MG63 (cell line): ENCODE measurements at places on chromosomes 12 and 14. TPM values are rescaled to one million over a fixed set of nuclear protein-coding genes. Genes with fewer than 3 reads are reported as not detected.

- DNase-seq: no peak
These were observed 20.5 kb upstream of the FAM222A start for GRCh38 chr12:109693160-109693559.

DNA sequence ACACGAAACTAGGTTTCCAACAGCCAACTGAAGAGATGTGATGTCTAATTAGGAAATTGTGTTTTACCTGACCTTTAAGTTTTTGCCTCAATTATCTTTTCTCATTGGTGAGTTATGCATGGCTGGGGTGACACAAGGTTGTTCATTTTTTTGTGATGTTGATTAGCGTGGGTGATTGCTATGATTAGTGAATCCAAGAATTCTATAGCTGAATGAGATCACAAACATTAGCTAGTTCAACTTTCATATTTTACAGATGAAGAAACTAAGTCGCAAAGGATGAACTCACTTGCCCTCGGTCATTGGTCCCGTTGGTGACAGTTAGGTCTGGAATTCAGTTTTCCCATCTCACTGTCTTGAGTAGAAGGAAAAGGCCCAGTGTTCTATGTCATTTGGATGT, 32.6 kb upstream of the LMNTD1 start:
- DNase-seq: no peak

DNA sequence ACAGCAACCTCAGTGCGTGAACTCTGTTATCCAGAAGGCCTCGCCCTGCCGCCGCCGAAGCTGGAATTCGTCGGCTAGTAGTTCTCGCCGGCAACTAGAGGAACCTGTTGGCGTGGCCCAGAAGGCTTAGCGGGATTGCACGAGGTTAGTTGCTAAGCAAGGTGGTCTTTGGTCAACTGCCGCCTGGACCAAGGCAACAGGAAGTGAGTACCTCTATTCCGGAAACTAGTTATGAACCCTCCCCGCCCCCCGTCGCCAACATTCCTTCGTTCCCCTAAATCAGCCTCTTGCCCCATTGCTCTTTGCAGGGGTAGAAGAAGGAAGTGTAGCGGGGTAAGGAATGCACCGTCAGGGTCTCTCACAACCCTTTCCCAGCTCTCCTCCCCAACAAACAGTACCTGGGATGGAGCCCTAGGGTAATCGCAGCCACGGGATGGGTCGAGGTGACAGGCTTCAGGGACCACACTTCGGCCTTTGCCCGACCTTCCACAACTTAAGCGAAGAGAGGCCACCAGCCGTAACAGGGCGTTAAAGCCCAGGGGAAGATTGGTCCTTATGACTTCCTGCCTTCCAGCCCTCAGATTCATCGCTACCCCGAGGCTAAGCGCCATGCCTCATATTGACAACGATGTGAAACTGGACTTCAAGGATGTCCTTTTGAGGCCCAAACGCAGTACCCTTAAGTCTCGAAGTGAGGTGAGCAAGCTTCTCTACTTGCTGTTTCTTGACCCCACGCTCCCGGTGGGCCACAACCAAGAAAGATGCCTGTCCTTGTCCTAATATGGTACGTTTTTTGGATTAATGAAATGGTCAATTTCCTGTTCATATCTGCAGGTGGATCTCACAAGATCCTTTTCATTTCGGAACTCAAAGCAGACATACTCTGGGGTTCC, at the start of gene GMPR2:
GMPR2 (plus strand) TSS at position 285 of the 893 bp plus-strand sequence; CDS start at position 610, 325 bp downstream.
- no peak for DNase-seq

DNA sequence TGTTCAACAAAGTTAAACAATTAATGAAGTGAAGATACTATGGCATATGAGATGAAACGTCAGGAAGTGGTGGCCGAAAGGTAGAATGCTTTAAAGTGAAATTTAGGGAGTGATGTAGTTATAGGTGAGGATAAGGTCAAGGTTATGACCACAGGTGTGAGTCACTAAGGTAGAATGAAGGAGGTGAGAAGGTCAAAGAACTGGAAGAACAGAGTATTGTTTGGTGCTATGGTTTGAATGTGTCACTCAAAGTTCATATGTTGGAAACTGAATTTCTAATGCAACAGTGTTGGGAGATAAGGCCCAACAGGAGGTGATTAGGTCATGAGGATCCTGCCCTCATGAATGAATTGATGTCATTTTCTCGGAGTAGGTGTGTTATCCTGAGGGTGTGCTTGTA, 293.6 kb downstream of the NELL2 start:
- no peak for DNase-seq

- DNase-seq: no peak
These were observed 7.8 kb upstream of the AMN start for GRCh38 chr14:102914474-102915291.

DNA sequence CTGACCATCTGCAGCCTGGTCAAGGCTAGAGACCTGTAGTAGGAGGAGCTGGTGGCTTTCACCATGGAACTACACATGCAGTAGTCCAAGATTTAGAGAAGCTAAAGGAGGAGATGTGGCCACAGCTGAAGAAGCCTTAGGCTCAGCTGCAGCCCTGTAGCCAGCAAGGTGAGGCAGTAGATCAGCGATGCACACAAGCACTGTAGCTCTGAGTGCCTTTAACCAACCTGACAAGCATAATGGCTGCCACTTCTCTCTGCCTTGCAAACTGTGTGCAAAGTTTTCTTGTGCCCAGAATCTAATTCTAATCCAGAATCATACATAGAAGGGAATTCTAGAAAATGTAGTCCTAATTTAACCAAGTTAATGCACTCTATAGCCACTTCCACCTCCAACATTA, 159.0 kb upstream of the ARID2 start:
- no peak for DNase-seq

GRCh38 chr12:52524241-52524897, 4.2 kb upstream of the KRT5 start:
- DNase-seq: no peak

DNA sequence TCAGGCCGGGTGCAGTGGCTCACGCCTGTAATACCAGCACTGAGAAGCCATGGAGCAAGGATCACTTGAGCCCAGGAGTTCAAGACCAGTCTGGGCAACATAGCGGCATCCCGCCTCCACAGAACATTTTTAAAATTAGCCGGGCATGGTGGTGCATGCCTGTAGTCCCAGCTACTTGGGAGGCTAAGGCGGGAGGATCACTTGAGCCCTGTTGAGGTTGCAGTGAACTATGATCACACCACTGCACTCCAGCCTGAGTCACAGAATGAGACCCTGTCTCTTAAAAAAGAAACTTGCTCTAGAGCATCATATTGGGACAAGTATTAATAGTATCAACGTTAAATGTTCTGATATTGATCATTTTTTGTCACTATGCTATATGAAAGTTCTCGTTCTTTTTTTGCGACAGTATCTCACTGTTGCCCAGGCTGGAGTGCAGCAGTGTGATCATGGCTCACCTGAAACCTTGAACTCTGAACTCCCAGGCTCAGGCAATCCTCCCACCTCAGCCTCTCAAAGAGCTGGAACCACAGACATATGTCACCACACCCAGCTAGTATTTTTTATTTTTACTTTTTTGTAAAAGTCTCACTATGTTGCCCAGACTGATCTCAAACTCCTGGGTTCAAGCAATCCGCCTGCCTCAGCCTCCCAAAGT, 47.7 kb downstream of the CCDC85C start:
- DNase-seq: no peak

- peak; percentile 46 for DNase-seq
These were observed 105.1 kb downstream of the ZFP36L1 start for GRCh38 chr14:68687746-68688145.

GRCh38 chr12:94560431-94561221, 89.7 kb downstream of the TMCC3 start:
- peak; percentile 49 for DNase-seq

DNA sequence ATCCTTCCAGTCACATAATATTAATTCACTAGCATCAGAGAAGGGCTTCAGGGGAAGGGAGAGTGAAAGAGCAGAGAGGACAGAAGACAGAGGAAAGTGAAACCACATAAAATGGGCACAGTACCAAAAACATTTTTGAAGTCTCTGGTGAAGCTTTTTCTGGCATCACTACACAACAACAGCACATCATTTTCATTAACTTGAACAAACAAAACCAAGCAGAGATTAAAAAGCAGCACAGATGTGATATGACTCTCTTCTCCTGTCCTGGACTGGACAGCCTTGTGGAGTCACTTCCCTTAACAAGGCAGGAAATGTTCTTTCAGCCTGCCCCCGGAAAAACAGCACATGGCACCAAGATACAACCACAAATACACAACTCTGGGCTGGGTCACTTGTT, 112.0 kb downstream of the TSPAN8 start:
- DNase-seq: peak; percentile 45

DNA sequence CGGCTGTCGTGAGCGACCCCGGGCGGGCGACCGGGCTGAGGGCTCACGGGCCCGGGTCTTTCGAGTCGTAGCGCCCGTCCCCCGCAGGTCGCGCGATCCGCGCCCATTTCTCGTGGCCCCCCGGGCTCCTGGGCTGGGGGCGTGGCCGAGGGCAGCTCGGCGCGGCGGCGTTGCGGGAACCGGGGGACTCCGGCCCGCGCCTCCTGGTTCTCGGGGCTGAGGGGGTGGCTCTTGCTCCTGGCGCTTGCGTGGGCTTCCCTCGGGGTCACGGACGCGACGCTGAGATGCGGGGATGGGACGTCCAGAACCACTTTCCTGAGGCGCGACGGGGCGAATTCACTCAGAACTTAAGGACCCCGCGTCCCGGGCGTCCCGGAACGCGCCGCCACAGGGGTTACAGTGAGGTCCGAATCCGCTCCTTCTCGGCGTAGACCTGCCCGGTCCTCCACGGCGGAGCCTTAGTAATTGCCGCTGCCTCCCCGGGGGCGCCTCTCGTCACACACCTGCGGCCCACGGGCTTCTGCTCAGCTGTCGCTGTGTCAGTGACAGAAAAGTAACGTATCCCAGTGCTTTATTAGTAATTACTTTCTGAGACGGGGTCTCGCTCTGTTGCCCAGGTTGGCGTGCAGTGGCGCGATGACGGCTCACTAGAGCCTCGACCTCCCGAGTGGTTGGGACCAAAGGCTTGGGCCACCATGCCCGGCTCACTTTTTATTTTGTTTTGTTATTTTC, 606 bp downstream of the EP400 start:
- peak; percentile 46 for DNase-seq

GRCh38 chr14:84610086-84610485, 919.9 kb upstream of the FLRT2 start:
- DNase-seq: no peak

DNA sequence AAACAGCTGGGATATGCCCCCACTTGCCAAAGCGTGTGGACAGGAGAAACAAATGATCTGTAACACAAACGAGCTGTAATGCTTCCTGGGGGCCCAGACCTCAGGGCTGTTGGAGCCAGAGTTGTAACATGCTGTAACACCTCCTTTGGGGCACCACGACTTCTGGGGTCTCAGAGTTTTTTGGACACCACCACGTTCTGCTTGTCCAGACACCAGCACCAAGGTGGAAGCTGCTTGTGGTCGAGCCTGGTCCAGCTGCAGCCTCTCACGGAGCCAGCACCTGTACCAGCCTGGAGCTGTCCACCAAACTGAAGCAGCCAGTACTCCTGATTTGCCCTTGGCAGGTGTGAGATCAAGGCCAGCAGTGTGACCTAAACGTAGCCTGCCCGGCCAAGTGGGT, 879.4 kb downstream of the SLC6A15 start:
- no peak for DNase-seq

DNA sequence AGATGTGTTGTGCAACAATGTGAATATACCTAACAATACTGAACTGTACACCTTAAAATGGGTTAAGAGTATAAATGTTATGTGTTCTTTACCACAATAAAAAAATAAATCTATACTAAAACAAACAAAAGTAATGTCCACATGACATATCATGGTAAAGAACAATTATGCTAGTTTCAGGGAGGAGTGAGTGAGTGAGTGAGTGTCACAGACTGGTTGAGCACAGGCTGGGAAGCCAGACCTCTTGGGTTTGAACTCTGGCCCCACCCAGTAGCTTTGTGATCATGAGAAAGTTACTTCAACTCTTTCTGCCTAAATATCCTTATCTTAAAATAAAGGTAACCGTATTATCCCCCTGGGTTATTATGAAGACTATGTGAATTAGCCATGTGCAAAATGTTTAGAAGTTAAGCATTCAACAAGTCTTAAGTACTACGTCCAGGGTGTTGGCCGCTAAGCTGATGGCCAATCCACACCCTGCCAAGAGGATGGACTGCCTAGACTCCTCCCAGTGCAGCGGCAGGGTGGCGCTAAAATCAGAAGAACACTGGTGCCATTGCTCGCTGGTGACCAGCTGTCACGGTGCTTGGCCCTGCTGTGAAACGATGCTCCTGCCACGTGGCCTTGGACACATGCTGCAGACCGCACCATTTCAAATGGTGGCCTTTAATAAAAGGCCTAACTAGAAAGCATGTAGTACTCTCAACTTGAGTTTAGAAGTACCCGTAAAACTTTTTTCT, 7.3 kb downstream of the SLC2A13 start:
- DNase-seq: no peak

- DNase-seq: no peak
These were observed 32.2 kb upstream of the DICER1 start for GRCh38 chr14:95189367-95190132.

DNA sequence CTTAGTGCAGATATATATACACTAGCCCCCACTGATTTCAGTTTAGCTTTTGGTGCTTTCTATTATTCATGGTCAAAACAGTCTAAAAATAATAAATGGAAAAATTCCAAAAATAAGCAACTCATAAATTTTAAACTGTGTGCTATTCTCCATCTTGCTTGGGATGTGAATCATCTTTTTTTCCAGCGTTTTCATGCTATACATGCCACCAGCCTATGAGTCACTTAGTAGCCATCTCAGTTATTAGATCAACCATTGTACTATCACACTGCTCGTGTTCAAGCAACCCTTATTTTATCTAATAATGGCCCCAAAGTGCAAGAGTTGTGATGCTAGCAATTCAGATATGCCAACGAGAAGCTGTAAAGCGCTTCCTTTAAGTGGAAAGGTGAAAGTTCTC, 73.9 kb upstream of the KRR1 start:
- peak; percentile 26 for DNase-seq

DNA sequence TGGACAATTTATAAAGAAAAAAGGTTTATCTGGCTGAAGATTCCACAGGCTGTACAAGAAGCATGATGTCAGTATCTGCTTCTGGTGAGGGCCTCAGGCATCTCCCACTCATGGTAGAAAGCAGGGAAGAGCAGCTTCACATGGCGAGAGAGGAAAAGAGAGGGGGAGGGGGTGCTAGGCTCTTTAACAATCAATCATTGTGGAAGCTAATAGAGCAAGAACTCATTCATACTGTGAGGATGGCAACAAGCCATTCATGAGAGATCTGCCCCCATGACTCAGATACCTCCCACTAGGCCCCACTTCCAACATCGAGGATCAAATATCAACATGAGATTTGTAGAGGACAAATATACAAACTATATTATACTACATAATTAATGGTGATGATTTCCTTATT, 361.9 kb upstream of the FAR2 start:
- DNase-seq: peak; percentile 12

DNA sequence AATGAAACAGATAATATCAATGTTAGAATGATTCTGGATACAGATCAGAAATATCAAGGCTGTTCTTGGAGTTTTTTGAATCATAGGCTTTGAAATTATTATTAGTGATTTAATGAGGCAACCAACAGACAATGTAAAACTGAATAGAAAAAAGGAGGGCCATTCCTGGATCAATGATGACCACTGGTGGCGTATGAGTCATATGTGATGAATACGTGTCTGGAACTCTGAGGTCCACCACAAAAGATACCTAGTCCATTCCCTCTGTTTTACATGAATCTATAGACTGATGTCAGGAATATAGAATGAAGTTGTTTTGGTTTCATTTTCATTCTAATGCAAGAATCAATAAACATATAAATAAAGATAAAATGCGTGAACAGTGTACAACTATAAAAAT, 78.3 kb upstream of the RTL1 start:
- no peak for DNase-seq

ZNF891 gene
- total RNA-seq: 0.10 TPM in 2 replicates

BMAL2 gene
- total RNA-seq: 17.4 TPM in 2 replicates

RIMBP2 gene
- total RNA-seq: 0.76 TPM in 1 of 2 replicates, not detected in the other

RASSF9 gene
- total RNA-seq: 0.25 and 1.2 TPM in 2 replicates

ACVRL1 gene
- 0.52 and 1.4 TPM in 2 replicates for total RNA-seq

COPS7A gene
- 91.3 and 125 TPM in 2 replicates for total RNA-seq

IL26 gene
- 0.64 and 1.6 TPM in 2 replicates for total RNA-seq

MED6 gene
- 19.2 and 28.2 TPM in 2 replicates for total RNA-seq
